NCI-H1417 (cell line): ENCODE measurements at places on chromosomes 1 and 21.

DNA sequence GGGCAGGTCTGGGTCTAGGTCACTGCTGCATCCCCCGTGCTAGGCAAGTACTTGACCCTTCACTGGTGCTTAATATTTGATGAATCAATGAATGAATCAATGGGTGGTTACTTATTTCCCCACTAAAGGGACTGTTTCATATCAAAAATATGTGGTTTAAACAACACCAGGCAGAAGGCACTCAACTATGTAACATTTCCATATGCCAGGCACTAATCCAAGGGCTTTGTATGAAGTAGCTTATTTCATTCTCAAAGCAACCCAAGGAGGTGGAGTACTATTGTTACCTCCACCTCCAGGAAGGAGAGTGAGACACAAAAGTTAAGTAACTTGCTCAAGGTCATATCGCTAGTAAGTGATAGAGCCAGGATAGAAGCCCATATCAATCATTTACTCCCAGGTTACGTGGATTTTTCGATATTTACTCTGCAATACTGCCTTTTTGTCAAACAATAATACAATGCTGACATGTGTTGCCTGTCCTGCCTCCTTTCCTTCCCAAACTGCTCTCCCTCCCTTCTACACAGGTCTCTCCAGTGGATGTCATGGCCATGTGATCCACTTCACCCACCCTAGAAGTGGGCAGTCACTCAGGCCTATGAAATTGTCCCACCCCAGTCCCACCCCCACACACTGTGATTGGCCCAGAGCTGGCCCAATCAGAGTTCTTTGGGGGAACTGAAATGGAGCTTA is 142.8 kb downstream of the ETS2 start:
- DNase-seq, result no peak

- no peak for DNase-seq
Observed at GRCh38 chr21:41095983-41096382, 72.0 kb upstream of the BACE2 start.

GRCh38 chr1:53417074-53417511 is 42.1 kb upstream of the DMRTB1 start:
- DNase-seq, result no peak

- DNase-seq, result peak; percentile 29
Observed at GRCh38 chr1:175839779-175840669, 96.6 kb upstream of the TNR start.

DNA sequence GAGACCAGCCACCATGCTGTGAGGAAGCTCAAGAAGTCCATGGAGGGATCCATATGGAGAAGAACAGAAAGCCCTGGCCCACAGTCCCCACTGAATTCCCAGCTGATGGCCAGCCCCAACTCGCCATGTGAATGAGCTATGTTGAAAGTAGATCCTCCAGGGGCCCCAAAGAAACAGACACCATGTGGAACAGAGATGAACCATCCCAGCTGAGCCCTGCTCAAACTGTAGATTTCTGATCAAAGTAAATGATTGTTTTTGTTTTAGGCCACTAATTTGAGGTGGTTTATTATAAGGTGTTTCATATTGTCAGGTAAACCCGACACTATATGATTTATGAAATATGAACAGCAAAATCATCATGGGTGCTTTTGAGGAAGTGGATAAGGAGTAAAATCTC is 32.8 kb downstream of the SYT2 start:
- DNase-seq, result no peak

- DNase-seq, result no peak
Observed at GRCh38 chr1:198220428-198220827, 63.6 kb downstream of the NEK7 start.

DNA sequence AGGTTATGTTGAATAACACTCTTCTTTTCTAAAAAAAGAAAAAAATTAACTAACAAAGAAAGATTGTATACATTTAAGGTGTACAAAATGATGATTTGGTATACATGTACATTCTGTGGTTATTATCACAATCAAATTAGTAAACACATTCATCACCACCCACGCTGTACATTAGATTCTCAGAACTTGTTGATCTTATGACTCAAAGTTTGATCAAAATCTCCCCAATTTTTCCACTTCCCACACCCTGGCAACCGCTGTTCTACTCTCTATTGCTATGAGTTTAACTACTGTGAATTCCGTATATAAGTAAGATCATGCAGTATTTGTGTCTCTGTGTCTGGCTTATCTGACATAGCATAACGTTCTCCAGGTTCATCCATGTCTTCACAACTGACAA is 469.5 kb upstream of the CHRM3 start:
- DNase-seq, result no peak

DNA sequence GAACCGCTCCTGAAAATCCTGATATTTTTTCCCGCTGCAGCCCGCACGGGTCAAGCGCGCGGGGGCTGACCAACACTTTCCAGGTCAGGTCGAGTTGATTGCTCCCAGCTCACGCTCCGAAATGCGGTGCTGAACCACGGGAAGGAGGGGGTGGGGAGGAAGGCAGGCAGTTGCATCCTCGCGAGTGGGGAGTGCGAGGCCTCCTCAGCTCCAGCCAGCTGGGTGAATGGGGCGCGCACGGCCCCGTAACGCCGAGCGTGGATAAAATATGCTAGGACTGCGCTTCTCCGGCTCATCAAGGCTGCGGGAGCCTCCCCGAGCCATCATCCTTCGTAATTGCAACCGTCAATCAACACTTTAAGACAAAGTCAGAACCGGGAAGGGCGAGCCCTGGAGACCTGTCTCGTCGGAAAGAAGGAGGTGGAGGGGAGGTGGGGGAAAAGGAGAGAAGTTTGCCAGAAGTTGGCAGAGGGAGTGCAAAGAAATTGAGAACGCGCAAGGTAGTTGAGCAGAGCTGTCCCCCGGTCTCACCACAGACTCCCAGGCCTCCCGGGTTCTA is 8.0 kb downstream of the NR5A2 start:
- DNase-seq, result no peak

GRCh38 chr1:179831225-179831624 is 46.4 kb downstream of the TOR1AIP2 start:
- no peak for DNase-seq

DNA sequence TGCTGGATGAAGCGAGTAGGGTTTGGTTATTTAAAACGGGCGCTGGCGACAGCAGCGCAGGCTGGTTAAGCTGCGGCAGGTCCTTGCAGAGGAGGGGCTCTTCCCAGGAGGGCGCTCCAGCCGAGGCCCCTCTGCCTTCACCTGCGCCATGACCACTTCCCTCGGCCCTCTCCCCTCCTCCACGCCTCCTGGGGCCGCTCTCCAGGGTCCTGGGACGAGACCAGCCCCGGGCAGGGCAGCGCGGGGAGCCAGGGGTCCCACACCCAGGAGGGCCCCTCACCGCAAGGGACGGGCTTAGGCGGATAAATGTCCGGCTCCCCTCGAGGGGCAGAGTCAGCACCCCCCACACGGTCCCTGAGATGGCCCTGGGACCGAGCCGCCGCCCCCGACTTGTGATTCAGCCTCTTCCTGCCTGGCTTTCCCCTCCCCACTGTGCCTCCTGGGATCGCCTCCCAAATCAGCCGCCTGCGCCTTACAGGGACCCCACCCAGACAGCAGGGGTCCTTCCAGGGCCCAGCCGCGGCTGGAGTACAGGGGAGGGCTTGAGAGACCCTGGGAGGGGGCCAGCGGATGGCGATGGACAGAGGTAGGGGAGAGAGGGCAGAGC is 380.7 kb downstream of the MATN1 start:
- no peak for DNase-seq
